ENCODE measurements at places on chromosomes 3 and 15.

GRCh38 chr15:76309601-76310330, 1.5 kb downstream of the ETFA start:
- no peak for DNase-seq

GRCh38 chr3:11774296-11774877, 72.3 kb downstream of the TAMM41 start:
- DNase-seq, result no peak

DNA sequence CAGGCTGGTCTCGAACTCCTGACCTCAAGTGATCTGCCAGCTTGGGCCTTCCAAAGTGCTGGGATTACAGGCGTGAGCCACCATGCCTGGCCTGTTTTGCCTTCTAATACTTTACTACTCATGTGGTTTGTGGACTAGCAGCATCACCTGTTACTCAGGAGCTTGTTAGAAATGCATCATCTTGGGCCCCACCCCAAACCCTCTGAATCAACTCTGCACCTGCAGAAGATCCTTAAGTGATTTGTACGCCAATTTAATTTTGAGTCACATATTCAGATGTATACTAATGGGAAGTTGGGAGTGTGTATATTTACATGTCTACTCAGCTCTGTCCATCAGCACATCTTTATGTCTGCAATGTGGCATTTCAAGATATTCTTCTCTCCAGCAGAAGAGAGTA, 6.1 kb downstream of the TBC1D21 start:
- no peak for DNase-seq

- DNase-seq, result peak; percentile 26
These were observed 61.1 kb downstream of the DIPK2A start for GRCh38 chr3:144032531-144033239.

- peak; percentile 24 for DNase-seq
These were observed 88.7 kb downstream of the GABRG3 start for GRCh38 chr15:27059610-27060202.

DNA sequence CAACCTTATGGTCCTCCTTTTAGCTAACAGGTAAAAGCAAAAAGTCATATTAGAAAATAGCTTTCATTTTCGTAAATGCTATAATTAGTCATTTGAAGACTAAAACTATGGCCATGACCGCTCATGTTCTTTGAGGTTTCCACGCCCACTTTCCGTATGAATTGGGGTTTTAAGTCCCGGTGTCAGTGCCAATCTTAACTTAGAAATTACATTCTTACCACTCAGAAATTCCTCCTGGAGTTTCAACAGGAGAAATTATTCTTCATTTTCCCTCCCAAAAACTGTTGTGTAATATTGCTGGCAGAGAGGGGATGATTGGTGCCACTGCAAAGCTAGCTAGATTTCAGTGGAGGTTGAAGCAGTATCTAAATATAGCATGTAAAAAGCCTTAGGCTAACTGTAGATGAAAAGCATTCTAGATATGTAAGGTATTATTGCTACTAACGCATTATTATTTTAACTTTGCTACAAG, 71.0 kb upstream of the MDFIC2 start:
- peak; percentile 67 for DNase-seq

GRCh38 chr15:50909010-50909317, 481 bp downstream of the AP4E1 start:
- DNase-seq, result no peak
